Activated T-helper 1 cell treated with Interleukin-2 at 50 U/mL for 16 hours (primary cell): ENCODE measurements at places on chromosomes 16 and 17.

DNA sequence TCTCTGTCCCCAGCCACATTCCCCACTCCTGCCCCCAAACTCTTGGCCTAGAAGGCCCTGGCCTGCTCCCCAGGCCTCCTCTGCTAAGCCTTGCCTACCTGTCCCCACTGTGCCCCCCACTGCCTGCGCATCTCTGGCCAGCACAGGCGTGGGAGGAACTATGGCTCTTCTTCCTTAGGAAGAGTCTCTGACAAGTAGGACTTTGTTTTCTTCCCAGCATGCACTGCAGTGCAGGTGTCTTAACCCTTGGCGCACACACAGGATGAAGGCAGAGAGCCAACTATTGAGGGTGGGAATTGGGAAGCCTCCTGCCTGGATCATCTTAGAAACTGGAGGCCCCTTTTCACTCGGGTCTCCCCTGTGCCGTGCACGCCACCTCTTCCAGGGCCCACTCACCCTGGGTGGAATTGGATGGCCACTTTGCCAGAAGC is 3.6 kb downstream of the AMDHD2 start:
- DNase-seq = no peak

DNA sequence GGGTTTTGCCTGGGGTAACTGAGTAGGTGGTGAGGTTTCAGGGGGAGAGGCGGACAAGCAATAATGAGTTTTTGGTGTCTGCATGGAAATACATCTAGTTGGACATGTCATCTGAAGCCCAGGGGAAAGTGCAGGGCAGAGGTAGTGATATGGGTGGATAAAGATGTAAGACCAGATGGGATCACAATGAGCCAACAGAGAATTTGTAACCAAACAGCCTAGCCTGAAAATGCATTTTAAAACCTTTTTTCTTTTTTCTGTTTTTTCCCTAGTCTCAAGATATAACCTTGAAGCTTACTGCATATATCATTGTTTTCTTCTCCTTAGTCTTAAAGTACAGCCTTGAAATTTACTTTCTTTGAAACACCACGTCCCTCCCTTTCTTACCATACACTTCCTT is 3.7 kb upstream of the ZNF19 start:
- DNase-seq = no peak

DNA sequence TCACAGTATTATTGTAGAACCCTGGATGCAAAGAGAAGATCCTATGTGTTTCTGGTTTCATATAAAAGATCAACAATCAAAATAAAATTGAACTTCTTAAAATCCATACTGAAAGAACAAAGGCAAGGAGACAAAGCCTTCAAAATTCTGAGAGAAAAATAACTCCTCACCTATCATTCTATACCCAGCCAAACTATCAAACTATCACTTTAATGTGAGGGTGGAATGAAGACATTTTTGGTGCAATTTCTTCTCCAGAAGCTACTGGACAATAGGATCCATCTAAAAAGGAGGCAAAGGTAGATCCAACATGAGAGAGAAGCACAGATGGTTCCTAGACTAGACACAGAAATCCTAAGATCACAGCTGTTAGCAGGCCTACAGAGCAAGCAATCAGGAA is 71.1 kb downstream of the CPPED1 start:
- no peak for DNase-seq

DNA sequence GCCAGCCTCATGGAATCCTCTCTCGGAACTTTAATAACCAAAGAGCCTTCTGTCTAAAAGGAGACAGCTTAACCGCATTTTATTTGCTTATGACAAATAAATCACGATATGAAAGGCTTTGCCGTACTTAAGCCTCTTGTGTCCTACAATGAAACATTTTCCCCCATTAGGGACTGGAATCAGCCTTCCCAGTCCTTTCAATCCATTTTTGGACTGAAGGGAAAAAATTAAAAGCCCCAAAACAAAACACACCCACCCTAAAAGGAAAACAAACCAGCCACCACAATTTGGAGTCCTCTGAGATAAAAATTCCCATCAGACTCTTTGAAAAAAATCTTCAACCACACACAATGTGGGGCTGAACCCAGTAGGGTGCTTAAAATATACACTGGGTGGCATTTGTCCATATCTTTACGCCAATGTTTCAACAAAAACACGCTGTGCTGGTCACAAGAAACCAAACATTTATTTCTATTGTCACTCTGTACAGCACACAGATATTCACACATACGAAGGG is 3.0 kb downstream of the HOXB4 start:
- DNase-seq = no peak

- no peak for DNase-seq
Observed at GRCh38 chr17:83136156-83136555, 56.7 kb downstream of the METRNL start.

DNA sequence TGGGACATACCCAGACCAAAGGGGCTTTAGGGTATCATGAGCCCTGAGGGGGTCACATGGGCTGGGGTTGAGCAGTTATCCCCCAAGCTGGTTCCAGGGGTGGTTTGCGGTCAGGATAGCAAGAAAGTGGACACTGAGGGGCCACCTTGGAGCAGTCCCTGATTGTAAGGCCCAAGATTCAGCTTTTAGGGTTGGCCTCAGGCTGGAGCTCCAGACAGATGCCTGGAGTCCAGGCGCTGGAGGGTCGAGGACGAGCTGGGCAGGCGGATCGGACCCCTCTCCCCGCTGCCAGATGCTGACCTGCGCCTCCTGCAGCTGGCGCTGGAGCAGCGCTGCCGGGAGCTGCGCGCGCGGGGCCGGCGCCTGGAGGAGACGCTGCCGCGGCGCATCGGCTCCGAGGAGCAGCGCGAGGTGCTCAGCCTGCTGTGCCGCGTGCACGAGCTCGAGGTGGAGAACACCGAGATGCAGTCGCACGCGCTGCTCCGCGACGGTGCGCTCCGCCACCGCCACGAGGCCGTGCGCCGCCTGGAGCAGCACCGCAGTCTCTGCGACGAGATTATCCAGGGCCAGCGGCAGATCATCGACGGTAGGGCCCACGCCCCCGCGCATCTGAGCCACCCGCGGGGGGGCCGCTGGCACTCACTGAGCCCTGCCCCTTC is 10.0 kb downstream of the BTBD17 start:
- DNase-seq = no peak

GRCh38 chr17:32142857-32143526 is 690 bp downstream of the RHOT1 start:
- no peak for DNase-seq
